ENCODE measurements at places on chromosomes 13 and 19.

DNA sequence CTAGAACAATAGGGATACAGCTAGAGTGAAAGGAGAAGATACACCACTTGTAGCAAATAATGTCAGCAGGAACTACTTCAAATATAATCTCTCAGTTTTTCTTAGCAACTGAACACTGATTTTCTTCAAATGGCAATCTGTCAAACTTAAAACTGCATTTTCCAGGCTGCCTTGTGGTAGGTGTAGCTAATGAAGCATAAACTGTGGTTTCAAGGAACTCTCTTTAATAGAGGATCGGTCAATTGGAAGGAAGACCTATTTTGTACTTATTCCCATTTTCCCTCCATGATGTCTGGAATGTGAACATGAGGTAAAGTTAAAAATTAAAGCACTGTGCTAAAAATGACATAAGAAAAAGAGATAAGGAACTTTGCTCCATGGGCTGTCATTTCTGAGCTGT, 1261.9 kb downstream of the PCDH17 start:
- DNase-seq = no peak

- DNase-seq = no peak
Observed at GRCh38 chr19:5687360-5688198, 2.5 kb upstream of the RPL36 start.

GRCh38 chr19:7678971-7679751, 1.5 kb upstream of the TRAPPC5 start:
- DNase-seq = peak; percentile 75

DNA sequence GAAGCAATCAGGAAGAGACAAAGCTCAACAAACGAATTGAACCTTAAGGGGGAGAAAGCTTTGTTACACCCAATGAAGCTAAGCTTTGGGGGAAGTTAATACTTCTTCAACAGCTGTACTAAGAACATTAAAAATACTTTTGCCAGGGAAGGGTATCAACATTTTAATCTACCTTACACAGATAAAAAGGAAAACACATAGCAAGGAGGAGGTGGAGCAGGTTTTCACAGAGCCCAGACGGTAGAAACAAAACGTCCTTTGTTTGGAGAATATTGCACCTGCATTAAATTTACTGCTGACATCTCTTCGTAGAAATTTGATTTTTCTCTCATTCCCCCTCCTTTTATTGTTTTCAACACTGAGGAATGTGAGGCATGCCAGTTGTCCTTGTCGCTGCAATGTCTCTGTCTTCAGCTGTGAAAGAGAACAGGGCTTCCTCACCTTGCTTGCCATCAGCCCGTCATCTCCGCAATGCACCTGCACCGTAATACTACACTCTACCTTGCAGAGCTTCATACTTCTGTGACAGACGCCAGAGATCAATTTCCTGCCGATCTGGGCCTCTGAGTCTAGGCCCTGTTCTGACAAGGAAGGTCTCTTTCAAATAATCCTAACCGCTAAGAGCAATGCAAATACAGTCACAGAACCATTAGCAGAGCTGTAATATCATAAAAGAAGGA, 270.8 kb downstream of the SPRY2 start:
- no peak for DNase-seq

- peak; percentile 53 for DNase-seq
Observed at GRCh38 chr13:30422054-30422839, at the start of gene UBE2L5. UBE2L5 (plus strand) TSS chr13:30422493; CDS start chr13:30427991, 5,498 bp downstream.

- no peak for DNase-seq
Observed at GRCh38 chr13:113843864-113844556, 19.9 kb downstream of the GAS6 start.

DNA sequence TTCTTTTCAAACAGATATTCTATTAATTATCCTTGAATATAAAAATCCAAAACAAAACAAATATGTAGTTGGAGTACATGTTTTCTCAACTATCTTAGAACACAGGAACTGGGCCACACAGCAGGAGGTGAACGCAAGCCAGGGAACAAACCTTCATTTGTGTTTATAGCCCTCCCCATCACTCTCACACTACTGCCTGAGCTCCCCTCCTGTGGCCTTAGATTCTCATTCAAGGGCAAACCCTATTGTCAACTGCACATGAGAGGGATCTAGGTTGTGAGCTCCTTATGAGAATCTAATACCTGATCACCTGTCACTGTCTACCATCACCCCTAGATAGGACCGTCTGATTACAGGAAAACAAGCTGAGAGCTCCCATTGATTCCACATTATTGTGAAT, 427.1 kb upstream of the PRR20A start:
- DNase-seq = no peak

DNA sequence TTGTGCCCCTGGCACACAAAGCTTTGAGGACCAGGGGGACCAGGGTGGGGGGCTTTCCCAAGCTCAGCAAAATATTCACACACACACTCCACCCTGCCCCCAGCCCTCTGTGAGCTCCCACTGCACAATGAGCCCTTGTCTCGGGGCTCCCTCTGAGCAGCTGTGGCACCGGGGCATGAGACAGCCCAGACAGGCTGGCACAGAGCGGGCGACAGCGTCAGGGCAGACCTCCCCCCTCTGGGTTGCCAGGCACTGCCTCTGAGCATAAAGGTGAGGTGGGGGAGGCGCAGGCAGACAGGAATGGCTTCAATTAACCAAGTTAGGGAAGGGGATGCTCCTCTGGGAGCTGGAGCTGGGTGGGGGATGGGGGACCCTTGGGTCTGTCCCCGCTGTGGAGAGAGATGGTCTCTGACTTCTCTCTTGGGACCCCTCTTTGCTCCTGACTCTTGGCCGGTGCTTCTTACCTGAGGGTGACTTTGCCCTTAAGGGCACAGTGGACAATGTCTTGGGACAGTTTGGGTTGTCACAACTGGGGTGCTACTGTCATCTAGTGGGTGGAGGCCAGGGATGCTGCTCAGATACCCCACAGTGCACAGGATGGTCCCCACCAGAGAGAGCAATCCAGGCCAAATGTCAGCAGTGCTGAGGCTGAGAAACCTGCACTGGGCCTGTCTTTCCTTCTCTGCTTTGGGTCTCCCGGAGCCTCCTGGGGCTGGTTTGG, 30.3 kb downstream of the LYL1 start:
- no peak for DNase-seq

GRCh38 chr13:80633251-80633650, 292.3 kb upstream of the SPRY2 start:
- no peak for DNase-seq

DNA sequence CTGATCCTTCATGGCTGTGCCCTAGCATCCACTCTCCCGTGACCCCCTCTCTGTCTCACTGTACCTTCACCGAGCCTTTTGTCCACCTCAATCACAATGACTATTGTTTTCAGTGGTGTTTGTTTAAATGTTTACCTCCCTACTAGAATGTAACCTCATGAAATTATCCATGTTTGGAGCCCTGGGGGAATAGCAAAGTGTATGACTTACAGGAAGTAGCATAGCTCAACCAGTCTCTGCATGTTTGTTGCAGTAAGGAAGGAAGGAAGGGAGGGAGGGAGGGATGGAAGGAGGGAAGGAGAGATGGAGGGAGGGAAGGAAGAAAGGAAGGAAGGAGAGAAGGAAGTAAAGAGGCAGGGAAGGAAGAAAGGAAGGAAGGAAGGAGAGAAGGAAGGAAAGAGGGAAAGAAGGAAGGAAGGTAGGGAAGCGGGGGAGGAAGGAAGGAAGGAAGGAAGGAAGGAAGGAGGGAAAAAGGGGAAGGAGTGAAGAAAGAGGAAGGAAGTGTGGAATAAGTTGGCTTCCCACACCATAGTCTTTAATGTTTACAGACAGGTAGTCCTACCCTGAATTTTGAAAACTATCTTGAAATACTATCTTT, 421.4 kb downstream of the COG6 start:
- DNase-seq = no peak

DNA sequence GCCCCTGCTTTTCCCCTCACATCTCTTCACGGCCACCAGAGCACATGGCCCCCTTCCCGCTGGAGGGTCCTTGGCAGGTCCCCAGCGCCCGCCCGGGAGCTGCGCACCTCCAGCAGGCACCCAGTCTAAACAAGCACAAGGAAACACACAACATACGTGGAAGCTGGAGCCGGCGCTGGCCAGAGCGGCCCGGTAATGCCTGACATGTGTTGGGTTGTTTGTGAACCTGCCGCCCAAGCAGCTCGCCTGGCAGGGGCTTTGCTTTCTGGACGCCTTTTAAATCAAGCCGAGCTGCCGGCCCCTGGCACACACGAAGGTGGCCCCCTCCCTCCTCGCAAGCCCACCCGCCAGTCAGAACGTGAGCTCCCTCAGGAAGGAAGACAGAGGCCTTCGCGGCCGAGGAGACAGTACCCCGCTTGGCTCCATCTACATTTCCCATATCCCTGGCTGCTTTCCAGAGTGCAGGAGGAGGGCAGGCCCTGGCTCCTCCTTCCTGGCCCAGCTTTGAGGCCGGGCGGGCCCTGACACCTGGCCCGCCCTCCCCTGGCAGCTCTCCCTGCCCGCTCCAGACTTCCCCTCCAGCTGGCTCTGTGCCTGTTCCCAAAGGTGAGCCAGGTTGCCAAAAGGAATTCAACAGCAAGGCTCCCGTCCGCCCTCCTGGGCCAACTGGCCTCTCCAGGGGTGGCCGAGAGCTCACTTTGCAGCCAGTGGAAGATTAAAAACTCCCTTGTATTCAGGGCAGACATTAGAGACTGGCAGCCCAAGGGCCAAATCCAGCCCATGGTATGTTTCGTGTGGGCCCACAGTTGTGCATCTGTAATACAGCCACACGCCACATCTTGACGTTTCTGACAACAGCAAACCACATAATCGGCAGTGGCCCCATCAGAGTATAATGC, 28.7 kb downstream of the COMP start:
- DNase-seq = no peak

GRCh38 chr13:85009447-85009846, 789.8 kb downstream of the SLITRK6 start:
- DNase-seq = no peak

DNA sequence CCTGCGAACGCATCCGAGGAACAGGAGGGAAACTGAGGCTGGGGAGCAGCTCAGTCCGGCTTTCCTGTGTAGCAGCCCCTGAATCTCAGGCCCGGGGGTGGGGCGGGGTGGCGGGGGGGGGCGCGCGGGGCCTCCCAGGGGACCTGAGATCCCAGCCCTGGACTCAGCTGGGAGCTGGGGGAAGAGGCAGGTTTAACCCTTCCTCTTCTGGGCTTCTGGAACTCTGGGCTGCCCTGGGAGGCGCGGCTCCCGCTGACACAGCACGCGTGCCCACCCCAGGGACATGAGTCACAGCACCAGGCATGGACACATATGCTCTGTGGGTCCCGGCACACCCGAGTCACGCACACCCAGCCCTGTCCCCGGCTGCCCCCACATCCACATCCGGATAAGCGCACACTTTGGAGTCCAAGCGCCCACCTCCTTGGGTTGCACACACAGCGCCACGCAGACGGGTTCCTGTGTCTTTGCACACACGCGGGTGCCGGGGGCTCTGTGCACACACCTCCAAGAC, 3.5 kb upstream of the CIRBP start:
- peak; percentile 42 for DNase-seq

GRCh38 chr19:14091081-14091812, 696 bp upstream of the SAMD1 start:
- peak; percentile 59 for DNase-seq

DNA sequence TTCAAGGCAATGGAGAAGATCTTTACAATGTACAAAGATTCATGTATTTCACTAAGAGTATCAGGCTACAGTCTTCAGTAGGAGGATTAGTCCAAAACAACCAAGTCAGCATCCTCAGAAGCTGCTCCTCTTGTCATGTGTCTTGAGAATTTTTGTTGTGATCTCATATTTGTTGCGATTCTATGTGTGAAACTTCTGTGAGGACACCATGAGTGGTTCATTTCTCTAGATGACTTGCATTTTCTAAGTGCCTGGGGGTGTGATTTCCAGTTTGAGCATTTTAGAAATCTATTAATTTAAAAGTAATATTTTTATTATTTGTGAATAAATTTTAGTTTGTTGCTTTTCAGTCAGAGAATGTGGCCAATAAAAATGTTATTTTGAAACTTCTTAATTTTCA, 94.5 kb downstream of the RAP2A start:
- DNase-seq = no peak

GRCh38 chr13:40283666-40284065, 382.8 kb downstream of the FOXO1 start:
- no peak for DNase-seq

GRCh38 chr13:101019126-101019525, 344.5 kb upstream of the TMTC4 start:
- no peak for DNase-seq

GRCh38 chr13:35714121-35714520, 237.6 kb upstream of the MAB21L1 start:
- DNase-seq = no peak

DNA sequence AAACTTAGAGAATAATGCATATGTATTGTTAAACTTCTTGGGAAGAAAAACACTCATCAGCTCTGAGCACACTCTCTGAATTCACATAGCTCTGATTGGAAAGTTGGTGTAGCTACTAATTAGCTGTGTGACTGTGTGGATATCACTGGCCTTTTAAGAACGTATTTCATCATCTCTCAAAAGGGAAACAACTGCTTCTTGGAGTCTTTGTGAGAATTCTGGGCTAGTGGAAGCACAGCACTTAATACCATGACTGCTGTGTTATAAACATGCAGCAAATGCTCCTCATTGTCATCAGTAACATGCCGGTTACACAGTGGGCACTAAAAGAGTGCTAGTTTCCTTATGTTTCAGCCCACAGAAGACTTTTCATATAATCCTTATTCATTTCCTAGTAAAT, 220.9 kb upstream of the CSNK1A1L start:
- no peak for DNase-seq

Data from CD4-positive, alpha-beta T cell treated with Interleukin-15 for 4 hours (primary cell).